CD4-positive, alpha-beta T cell treated with Interleukin-1 beta for 1 hour (primary cell): ENCODE measurements at places on chromosomes 5 and 9.

- no peak for DNase-seq
These were observed 82.4 kb downstream of the ZNF354C start for GRCh38 chr5:179142434-179143198.

DNA sequence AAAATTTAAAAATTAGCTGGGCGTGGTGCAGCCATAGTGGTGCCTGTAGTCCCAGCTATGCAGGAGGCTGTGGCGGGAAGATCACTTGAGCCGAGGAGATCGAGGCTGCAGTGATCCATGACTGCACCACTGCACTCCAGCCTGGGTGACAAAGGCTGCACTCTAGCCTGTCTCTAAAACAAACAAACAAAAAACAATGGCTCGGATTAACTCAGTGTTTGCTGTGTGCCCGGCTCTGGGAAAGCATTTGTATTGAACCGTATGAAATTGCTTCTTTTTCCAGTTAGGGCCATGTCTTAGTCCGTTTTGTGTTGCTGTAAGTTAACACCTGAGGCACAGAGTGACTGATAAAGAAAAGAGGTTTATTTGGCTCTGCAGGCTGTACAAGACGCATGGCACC is 62.6 kb downstream of the CFAP77 start:
- no peak for DNase-seq

DNA sequence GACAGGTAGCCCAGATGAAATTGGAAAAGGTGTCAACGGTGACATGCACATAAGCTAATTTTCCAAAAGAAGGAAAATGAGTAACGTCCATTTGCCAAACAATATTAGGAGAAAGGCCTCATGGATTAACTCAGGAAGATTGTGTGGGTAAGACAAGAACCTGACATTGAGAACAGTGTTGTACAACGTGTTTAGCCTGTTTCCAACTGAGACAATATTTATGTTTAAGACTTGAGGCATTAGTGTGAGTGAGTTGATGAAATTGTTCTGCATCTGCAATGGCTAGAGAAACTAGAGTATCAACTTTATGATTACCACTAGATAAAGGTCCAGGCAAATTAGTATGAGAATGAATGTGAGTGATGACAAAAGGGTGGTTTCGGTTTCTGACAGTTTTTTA is 191.3 kb upstream of the RAI14 start:
- DNase-seq = no peak

DNA sequence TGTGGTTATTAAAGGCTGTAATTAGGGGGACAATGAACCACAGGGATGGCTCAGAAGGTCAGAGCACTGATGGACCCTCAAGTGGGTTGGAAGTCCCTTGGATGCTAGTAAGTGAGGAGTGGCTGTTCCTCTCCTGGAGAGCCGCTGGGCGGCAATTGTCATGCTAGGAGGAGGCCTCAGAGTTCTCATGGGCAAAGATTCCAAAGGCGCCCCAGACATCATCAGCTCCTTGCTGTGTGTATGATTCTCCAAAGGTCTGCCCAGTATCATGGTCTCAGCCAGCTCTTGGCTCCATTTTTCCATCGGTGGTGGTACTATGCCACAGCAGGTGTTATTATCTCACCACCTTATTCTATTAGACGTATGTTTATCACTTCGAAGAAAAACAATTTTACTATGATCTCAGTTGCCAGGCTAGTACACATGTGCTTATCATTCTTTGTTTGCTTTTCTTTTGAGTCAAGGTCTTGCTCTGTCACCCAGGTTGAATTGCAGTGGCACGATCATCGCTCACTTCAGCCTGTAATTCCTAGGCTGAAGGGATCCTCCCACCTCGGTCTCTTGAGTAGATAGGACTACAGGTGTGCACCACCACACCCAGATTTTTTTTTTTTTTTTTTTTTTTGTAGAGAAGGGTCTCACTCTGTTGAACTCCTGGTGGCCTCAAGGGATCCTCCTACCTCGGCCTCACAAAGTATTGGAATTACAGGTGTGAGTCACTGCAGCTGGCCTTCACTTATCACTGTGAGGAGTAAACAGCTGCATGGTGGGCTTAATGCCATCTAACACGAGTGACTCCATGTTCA is 46.8 kb downstream of the EXOSC2 start:
- no peak for DNase-seq

DNA sequence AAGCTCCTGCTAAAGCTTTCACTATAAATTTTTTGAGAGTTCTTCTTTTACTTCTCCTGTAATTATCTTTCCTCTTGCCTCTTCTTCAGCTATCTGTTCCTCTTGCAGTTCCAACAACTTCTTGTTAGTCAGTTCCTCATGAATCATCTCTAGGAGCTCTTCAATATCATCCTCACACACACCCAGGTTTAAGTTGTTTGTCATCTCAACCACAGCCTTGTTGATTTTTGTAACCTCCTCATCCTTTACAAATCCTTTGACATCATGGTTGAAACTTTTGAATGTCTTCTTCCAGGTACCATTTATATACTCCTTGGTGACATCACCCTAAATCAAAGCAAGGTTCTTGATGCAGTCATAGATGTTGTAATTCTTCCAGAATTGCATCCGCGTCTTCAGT is 106.3 kb upstream of the MAMDC2 start:
- DNase-seq = no peak

DNA sequence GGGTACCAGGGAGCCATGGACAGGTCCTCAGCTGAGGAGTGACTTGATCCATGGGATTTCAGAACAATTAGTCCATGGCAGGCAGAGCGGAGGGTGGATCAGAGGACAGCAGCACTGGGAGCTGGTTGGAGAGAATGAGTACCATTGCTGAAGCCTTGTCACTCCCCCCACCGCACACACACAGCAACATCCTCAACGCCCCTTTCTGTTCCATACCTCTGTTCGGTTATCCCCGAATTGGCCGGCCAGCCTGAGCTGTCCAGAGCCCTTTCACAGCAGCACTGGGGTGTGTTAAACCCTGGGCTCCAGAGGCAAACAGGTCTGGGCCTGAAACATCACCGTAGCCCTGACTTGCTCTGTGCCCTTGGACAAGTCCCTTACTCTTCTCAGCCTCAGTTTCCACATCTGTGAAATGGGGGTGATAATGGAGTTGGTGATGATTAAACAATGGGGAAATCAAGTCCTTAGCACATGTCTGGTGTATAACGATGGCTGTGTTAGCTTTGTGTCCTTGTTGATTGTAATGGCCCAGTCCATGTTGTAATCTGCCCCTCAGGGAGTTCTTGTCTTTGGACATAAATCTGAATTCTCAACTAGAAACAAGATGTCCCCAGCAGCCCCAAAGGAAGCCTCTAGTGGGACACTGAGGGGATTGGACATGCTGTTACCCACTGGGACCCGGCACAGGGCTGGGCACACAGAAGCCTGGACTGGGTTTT is 16.9 kb downstream of the GSN start:
- no peak for DNase-seq

DNA sequence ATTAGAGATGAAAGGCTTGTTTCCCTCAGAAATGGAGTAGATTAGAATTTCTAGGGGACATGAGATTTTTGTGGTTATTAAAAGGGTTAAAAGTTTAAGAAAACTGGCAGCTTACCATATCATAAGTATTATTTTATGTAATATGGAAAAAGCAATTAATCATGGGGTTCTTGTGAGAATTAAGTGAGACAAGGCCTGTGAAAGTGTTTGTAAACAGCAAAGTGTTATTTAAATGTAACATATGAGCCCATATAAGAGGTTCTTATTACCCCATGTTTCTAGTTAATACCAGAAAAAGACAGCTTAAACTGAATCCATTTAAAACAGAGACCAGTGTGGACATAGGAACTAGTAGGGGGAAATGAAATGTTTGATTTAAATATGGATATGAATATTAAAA is 241.1 kb upstream of the PIK3R1 start:
- no peak for DNase-seq

DNA sequence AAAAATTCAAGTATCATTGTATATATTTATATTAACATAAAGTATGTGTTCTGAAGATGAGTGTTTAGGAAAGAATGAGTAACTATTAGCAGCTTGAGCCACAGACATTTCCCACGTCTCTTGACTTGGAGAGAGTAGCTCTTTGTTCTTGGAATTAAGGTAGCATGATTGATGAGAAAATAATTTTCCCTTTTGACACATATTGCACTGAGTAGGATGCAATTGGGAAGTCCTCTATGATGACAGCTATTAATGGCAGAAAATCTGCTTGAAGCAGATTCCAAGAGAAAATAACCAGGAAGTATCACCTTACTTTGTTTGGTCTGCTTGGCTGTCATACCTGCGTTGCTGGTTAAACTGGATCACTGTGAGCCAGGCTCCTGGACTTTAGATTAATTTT is 204.8 kb downstream of the TLE4 start:
- no peak for DNase-seq

DNA sequence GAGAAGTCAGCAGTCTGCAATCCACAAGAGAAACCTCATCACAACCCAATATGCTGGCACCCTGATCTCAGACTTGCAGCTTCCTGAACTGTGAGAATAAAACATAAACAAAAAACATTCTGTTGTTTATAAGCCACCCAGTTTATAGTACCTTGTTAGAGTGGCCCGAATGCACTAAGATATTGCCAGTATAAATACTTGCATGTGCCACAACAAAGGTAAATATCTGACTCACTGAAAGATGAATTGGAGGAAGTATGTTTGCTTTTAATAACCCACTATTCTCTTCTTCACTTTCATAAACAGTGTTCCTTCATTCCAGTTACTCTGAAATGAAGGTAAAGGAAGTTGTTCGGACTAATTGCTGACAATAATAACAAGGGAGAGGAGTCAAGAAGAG is 1163.4 kb upstream of the CDH6 start:
- DNase-seq = no peak

DNA sequence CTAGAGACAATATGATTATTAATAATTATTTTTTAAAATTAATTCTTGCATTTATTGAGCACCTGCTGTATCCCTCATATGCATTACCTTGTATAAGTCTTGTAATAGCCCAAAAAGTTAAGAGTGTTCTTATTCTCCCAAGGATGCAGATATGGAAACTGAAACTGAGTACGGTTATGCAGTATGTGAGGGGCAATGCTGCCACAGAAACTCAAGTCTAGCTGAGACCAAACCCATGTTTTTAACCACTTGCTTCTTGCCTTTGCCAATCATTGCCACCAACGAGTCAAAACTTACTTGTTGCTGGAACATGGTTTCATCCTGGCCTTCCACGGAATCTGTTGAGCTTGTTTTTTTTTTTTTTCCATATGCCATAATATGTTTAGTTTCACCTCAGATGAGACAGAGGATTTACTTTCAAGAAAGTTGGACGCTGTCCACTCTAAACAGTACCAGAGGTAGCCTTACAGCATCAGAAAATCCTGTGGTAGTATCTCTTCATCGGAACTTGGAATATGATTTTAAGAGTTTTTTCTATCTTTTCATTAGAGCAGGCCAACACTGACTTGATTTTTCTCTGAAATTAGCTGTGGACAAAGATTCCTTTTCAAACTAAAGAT is 27.9 kb downstream of the DOCK8 start:
- no peak for DNase-seq

- DNase-seq = no peak
These were observed 50.2 kb upstream of the SLC30A5 start for GRCh38 chr5:69043655-69043996.

- no peak for DNase-seq
These were observed 196.5 kb upstream of the TBCA start for GRCh38 chr5:77972469-77973252.

DNA sequence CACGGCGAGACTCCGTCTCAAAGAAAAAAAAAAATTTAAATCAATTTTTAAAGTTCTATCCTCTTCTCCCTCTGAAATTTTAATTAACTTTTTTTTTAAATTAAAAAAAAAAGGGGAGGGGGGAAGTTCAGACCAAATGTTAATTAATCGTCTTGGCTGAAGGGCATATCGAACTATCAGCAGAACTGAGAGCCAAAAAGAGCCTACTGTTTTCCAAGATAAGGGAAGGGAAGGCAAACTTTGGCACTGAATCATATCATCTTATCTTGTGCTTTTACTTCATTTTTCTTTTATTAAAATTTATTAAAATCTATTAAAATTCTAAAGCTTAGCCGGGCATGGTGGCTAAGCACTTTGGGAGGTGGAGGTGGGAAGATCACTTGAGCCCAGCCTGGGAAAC is 45.9 kb upstream of the MTMR12 start:
- DNase-seq = no peak

DNA sequence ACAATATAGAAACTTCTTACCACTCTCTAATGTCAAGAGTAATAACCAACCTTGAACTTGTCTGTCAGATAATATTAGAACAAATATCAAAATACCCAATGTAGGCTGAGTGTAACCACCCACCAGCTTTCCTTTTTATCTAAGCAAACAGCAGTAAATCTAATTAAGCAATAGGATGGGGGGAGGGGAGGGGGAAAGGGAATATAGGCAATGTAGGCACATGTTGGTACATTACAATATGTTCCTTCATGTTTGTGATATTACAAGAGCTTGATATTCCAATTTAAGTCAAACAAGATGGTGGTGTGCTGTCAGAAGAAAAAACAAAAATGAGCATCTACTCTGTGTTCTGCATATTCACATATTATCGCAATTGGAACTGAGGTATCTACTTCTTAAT is 158.2 kb downstream of the DENND1A start:
- DNase-seq = no peak

DNA sequence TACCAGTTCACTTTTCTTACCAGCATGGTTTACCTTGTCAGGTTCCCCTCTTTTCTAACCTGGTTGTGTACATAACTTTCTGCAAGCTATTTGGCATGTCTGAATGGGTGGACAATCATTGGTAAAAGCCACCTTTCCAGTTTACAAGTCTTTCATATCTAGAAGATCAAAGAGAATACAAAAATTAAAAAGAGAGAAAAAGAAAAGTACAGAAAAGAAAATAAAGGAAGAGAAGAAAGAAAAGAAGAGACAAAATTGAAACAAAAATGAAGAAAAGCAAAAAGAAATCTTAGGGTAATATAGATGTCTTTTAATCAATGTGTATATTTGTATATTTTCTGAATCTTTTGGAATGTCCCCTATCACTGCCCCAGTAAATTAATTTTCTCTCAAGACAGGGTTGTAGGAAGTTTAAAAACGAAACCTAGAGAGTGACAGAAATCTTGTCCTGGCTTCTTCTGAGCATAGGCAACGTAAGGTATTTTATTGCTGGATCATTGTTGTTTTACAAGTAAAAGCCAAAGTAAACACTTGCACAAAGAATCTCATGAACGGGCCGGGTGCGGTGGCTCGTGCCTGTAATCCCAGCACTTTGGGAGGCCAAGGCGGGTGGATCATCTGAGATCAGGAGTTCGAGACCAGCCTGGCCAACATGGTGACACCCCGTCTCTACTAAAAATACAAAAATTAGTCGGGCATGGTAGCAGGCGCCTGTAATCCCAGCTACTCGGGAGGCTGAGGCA is 98.7 kb upstream of the IFNE start:
- no peak for DNase-seq

GRCh38 chr5:106241409-106241808 is 1429.3 kb downstream of the EFNA5 start:
- DNase-seq = no peak

DNA sequence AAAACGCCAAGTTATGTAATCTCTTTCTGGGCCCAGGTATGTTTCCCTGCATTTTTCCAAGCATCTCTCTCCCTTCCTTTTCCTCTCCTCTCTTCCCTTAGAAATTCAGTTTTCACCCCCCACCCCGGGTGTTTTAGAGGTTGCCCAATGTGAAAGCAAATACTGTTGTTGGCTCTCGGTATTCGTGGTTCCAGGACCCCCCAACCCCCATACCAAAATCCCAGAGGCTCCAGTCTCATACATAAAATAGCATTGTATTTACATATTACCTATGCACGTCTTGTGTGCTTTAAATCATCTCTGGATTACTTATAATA is 48.8 kb downstream of the ACER2 start:
- DNase-seq = no peak
